ENCODE measurements at places on chromosomes 13 and 19.
A peak's percentile ranks its signal among the peaks of the same experiment; 100 is the strongest.

GRCh38 chr19:33552928-33553279 is 31.3 kb upstream of the PEPD start:
- DNase-seq: no peak

DNA sequence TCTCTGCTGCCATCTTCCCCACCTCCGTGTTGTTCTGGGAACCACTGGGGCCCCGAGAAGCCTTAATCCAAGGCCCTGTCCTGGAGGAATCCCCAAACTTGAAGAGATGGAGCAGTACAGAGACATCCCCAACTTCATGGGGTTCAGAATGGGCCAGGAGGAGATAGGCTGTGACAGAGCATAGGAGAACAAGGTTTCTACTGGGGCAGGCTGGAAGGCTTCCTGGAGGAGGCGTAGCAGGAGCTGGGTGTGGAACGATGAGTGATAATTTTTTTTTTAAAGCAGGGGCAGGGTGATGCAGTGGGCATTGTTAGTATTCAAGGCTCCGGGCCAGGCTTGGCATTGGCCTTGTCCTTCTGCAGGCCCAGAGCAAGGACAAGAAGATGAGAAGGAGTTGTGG is 3.3 kb downstream of the CYP4F8 start:
- DNase-seq: no peak

DNA sequence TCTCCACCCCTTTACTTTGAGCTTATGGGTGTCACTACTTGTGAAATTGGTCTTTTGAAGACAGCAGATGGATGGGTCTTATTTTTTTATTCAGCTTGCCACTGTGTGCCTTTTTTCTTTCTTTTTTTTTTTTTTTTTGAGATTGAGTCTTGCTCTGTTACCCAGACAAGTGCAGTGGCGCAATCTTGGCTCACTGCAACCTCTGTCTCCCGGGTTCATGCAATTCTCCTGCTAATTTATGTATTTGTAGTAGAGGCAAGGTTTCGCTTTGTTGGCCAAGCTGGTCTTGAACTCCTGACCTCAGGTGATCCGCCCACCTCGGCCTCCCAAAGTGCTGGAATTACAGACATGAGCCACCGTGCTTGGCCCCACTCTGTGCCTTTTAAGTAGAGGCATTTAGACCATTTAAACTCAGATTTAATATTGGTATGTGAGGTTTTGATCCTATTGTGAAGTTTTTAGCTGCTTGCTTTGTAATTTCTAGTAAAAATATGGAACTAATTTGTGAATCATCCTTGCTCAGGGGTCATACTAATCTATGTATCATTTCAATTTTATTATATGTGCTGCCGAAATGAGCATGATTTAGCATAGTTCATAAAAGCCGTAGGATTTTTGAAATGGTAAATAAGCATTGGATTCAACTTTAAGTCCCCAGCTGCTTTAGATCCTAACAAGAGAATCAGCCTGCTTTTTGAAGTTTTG is 584.5 kb downstream of the SLITRK1 start:
- no peak for DNase-seq

GRCh38 chr19:10144361-10144760 is 24.7 kb upstream of the EIF3G start:
- DNase-seq: no peak

GRCh38 chr13:78700121-78700910 is 41.4 kb upstream of the OBI1 start:
- no peak for DNase-seq

GRCh38 chr13:42875475-42876269 is 94.3 kb downstream of the FAM216B start:
- DNase-seq: no peak

DNA sequence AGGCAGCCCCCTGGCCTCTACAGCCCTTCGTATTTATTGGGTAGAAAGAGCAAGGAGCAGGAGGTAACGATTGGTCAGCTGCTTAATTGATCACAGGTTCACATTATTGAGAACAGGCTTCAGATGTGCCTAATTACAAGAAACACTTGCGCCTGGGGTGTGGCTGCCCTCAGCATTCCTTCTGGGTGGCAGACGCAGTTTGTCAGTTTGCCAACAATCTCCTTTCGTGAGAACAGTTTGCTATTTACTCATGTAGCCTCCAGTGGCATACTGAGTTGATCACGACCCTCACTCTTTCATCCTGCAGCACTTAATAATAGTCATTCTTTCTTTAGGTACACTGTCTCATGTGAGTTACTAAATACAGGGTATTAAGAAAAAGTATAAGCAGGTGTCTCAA is 985.6 kb downstream of the SLITRK5 start:
- DNase-seq: no peak

GRCh38 chr19:27673986-27674385 is 1539.0 kb downstream of the UQCRFS1 start:
- no peak for DNase-seq

GRCh38 chr19:44644402-44645016 is 799 bp downstream of the PVR start:
- no peak for DNase-seq

- DNase-seq: no peak
Measured at GRCh38 chr19:43498233-43498842, 6.2 kb downstream of the PHLDB3 start.

- no peak for DNase-seq
Measured at GRCh38 chr19:22422211-22422610, at the start of gene ZNF98. ZNF98 (minus strand) TSS chr19:22422346; CDS start chr19:22422224, 122 bp downstream.

- DNase-seq: no peak
Measured at GRCh38 chr13:89688918-89689317, 1658.6 kb upstream of the MIR17HG start.

- DNase-seq: no peak
Measured at GRCh38 chr13:76523740-76524340, 362.4 kb downstream of the KCTD12 start.

GRCh38 chr13:52961256-52961910 is 67.2 kb upstream of the OLFM4 start:
- DNase-seq: no peak

- DNase-seq: no peak
Measured at GRCh38 chr13:51999510-51999911, 11.7 kb downstream of the ATP7B start.

GRCh38 chr19:40205760-40206159 is 12.4 kb downstream of the TTC9B start:
- no peak for DNase-seq

GRCh38 chr13:42490676-42491075 is 83.3 kb upstream of the TNFSF11 start:
- no peak for DNase-seq

GRCh38 chr19:33804021-33804799 is 7.5 kb downstream of the KCTD15 start:
- DNase-seq: no peak

DNA sequence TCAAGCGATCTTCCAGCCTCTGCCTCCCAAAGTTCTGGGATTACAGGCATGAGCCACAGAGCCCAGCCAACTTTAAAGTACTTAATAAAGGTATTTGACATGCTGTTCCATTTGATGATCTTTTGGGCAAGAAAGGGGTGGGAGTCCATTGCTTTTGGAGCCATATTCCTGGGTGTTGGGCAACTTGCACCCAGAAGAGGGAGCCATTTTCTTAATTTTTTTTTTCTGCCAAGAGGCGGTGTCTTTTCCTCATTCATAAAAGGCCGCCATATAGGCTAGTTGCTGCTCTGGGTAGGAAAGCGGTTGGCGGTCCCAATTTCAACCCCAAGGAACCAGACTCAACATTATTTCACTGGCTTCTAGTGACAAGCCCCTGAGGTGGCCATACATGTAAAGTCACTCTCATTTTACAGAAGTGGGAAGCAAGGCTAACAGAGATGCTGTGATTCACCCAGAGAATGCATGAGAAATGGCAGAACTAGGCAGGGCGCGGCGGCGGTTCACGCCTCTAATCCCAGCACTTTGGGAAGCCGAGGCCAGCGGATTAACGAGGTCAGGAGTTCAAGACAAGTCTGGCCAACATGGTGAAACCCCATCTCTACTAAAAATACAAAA is 139.6 kb downstream of the CACNA1A start:
- no peak for DNase-seq

DNA sequence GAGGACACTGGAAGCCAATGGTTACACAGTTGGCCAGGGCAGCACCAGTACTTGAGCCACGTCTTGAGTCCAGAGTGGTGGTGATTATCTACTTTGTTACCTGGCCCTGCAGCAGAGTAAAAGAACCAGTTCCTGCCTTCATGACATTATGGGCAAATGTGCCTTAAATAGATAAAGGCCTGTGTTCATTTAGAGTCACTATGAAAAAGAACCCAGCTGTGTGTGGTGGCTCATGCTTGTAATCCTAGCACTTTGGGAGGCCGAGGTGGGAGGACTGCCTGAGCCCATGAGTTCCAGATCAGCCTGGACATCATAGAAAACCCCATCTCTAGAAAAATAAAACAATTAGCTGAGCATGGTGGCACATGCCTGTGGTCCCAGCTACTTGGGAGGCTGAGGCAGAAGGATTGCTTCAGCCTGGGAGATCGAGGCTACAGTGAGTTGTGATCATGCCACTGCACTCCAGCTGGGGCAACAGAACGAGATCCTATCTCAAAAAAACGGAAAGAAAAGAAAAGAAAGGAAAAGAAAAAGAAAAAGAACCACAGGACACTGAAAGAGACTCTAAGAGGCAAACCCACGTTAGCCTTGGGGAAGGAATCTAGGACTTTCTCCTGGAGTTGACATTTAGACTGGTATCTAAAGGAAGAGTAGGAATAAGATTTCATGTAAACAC is 3.4 kb upstream of the IRF2BP1 start:
- no peak for DNase-seq

DNA sequence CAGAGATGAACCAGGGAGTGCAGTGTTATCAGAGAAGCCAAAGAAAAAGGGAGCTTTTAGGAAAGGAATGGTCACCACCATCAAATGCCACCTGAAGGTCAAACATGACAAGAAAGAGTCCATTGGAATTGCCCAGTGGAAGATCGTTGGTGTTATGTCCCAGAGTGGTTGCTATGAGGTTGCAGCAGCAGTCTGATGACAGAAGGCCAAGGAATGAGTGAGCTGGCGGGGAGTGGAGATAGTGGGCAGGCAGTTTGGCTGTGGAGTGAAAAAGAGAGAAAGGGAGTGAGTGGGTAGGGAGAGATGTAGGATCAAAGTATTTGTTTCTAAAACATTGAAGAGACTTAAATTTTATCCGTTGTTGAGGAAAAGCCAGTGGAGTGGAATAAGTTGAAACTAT is 117.4 kb upstream of the WASF3 start:
- no peak for DNase-seq

- DNase-seq: no peak
Measured at GRCh38 chr19:7953060-7953459, 9.6 kb upstream of the TIMM44 start.

- no peak for DNase-seq
Measured at GRCh38 chr13:42696191-42696590, 85.2 kb upstream of the FAM216B start.

GRCh38 chr19:1591421-1592023 is 1.1 kb downstream of the MBD3 start:
- DNase-seq: no peak

- no peak for DNase-seq
Measured at GRCh38 chr19:35484252-35485036, 5.8 kb downstream of the KRTDAP start.

DNA sequence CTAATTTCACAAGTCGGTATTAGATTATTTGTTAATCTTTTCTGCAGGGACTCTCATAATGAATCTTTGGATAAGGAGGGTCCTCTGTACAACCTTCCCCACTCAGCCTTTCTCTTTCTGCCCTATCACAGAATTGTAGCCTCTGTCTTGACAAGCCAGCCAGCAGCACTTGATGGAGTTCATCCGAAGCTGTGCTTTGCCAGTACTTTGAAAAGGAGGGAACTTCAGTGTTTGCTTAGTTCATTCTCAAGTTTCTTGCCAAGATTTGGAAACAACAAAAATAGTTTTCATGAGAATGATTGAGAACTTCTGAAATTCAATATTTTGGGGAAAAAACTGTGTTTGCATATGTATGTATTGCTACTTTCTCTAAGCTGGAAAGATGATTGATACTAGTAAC is 69.3 kb upstream of the HMGB1 start:
- DNase-seq: no peak

DNA sequence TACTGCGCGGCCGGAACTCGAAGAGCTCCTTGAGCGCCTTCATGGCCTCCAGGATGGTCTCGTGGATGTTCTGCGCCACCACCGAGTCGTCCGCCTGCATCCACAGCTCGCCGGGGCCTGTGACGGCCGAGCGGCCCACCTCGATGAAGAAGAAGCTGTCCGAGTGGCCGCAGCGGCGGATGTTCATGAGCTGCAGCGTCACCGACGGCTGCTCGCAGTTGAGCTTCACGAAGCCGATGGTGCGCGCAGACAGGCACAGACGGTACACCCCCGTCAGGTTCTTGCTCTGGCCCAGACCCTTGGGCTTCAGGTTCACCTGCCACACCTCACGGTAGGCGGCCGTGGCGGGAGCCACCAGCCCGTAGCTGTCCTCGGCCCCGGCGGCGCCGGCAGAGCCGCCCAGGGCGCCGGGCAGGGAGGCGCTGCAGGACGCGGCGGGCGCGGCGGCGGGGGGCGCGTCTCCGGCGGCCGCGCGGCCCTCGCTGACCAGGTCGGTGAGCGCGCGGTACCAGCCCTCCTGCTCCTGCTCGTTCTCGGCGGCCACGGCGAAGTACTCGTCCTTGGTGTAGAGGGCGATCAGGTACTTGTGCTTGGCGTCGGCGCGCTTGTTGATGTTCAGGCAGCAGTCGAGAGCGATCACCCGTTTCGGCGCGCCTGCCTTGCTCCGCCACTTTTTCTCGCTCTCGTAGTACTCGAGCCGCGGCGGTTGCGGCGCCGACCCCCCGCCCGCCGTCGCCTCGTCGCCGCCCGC is 1.1 kb downstream of the IRS2 start:
- DNase-seq: peak; percentile 77

GRCh38 chr13:86090181-86090580 is 291.0 kb upstream of the SLITRK6 start:
- DNase-seq: no peak

- no peak for DNase-seq
Measured at GRCh38 chr13:88360761-88361160, 689.6 kb downstream of the SLITRK5 start.

- no peak for DNase-seq
Measured at GRCh38 chr19:13034636-13035035, 39.4 kb downstream of the NFIX start.

DNA sequence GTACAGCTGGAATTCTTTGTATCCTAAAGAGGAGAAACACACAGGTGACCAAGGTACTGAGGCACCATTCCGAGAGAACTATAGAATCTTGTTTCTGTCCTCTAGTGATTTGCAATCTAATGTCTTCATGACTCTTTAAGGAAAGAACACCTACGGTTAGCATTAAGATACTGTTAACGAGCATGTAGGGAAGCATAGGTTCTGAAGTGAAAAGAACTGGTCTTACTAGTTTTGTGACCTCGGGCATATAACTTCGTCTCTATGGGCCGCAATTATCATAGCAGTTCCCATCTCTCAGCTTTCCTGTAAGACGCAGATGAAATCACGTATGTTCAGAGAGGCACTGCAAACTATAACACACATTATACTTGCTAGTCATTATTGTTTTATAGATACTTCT is 193.0 kb upstream of the NBEA start:
- DNase-seq: no peak
